ENCODE measurements at places on chromosomes 7 and 10.

DNA sequence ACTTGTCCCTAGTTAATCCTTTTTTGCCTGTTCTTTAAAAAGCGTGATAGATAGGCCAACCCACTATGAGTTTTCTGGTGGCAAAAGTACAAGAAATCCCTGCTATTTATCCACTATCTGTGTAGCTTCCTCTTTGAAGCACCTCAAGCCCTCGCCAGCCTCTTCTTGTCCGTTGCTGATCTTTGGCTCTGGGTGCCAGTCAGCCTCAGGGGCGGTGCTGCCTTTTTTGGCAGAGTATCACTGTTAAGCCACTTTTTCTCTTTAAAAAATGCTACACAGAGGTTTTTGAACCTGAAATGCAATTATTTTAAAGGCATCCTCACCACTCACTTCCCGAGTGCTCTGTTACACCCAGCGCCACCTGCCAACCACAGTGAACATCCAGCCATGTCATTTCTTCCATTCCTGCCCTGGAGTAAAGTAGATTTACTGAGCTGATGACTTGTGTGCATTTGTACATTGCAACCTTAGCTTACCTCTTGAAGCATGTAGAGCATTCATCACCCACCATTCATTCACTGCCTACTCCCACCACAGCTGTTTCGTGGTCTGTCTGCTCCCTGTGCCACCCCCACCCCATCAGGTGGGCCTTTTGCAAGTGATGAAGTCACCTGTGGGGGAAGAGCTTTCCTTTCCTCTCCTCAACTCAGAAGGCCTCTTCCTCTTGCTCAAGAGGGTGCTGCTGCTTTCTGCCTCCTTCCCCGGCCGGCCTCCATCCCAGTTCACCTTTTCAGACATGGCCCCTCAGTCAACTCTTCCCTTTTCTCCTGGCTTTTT lies 414.2 kb upstream of the GALNT17 start:
- no peak for DNase-seq

- no peak for DNase-seq
These were observed 15.7 kb downstream of the FXYD4 start for GRCh38 chr10:43386981-43387677.

DNA sequence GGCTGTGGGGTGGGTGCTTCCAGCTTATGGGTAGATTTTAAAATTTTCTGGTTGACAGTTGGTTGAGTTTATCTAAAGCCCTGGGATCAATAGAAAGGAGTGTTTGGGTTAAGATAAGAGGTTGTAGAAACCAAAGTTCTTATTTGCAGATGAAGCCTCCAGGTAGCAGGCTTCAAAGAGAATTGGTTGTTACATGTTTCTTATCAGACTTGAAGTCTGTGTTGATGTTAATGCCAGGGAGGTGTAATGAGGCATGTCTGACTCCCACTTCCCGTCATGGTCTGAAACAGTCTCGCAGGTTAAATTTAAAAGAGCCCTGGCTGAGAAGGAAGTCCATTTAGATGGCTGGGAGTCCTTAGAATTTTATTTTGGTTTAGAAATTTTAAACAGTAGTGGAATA lies 165.2 kb upstream of the TMEM72 start:
- DNase-seq = no peak

DNA sequence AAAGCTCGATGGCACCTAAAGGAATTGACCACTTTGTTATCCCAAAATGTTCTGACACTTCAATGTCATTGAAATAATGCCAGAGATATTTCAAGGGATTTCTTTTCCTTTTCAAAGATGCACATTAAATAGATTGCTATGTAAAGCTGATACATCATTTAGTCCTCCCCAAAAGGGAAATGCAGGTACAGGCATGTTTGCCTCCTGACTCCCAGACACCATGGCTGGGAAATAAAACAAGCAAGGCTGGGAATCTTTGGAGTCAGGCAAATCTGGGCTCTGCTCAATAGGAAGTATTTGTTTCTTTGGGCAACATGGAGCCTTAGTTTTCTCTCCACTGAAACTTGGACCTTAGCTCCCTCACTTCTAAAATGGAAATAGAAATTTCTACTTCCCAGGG lies 230.8 kb upstream of the LRRTM3 start:
- DNase-seq = no peak

DNA sequence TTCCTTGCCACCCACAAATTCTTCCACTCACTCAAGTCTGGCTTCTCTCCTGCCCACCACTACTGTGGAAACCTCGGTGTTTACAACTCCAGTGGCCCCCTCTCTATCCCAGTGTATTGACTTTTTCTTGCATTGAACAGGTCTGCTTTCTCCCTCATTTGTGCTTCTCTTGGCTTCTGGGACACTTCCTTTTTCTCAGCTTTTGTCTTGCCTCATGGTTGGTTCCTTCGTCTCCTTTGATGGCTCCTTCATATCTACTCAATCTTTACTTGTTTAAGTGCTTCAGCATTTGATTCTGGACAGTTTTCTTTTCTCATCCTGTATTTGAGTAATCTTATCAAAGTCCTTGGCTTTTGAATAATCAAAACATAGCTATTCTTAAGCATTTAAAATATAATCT lies 35.9 kb upstream of the FAM3C start:
- no peak for DNase-seq

DNA sequence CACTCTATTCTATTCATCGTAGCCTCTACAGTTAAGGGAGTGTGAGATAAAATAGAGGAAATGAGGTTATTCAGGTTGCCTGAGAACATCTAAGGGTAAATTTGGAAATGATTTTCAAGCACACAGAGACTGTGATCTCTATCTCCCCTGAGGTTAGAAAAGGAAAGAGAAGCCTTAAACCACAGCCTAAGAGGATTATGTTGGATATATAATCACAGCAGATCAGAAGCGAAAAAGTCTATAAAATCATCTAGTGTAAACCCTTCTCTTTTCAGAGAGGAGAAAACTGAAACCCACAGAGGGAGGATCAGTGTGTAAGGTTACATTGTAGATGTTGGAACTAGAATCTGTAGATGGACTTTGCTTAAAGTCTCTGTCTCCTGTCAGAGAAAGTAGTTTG lies 90.6 kb upstream of the SEMA3E start:
- no peak for DNase-seq

DNA sequence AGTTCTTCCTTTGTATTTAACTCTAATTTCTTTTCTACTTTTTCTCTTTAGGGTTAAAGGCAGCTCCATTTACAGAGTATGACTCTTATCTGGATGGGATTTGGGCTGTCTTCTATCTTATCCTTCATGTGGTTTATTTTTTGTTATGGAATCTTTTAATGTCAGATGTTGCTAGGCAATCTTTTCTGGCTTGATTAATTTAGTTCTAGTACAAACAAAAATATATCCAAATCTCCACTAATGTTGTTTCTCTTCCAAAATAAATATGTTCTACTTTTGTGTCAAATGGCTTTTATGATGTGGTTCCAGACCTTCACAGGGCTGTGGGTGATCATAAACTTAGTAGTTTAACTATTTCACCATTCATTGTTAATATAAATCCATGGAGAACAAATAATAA lies 246.9 kb downstream of the AHR start:
- DNase-seq = no peak

DNA sequence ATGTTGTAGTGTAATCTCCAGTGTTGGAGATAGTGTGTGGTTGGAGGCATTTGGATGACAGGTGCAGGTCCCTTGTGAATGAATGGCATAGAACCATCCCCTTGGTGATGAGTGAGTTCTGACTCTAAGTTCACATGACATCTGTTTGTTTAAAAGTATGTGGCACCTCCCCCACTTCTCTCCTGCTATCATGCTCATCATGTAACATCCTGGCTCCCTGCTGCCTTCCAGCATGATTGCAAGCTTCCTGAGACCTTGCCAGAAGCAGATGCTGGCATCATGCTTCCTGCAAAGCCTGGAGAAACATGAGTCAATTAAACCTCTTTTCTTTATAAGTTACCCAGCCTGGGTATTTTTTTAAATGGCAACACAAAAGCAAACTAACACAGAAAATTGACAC lies 499.0 kb upstream of the SEMA3D start:
- DNase-seq = no peak

DNA sequence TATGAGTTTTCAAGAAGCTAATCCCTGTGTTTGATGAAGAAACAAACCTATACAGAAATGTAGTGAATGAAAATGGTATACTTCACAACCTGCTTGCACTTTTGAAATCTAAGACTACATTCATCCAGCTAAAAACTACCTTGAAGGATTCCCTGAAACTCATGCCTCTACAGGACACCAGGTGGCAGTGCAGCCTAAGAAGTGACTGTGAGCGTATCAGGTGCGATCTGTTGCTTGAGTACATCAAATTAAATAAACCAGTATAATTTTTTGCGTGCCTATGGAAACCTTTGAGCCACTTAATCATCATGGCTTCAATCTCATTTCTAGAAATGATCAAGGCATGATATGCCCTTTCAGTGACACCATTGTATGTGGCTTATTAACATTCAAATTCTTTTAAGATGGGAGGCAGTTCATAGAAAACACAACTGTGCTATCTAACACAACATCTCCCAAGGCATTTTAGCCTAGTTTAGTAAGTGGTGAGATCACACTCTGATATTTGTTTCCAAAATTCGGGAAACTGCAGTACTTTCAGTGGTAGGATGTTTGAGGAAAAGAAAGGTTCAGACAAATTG lies 57.4 kb downstream of the PPP1R17 start:
- DNase-seq = peak; percentile 73

- no peak for DNase-seq
These were observed 80.2 kb upstream of the GTF2IRD1 start for GRCh38 chr7:74373536-74373935.

- DNase-seq = no peak
These were observed 160.8 kb downstream of the XPNPEP1 start for GRCh38 chr10:109762555-109762954.

DNA sequence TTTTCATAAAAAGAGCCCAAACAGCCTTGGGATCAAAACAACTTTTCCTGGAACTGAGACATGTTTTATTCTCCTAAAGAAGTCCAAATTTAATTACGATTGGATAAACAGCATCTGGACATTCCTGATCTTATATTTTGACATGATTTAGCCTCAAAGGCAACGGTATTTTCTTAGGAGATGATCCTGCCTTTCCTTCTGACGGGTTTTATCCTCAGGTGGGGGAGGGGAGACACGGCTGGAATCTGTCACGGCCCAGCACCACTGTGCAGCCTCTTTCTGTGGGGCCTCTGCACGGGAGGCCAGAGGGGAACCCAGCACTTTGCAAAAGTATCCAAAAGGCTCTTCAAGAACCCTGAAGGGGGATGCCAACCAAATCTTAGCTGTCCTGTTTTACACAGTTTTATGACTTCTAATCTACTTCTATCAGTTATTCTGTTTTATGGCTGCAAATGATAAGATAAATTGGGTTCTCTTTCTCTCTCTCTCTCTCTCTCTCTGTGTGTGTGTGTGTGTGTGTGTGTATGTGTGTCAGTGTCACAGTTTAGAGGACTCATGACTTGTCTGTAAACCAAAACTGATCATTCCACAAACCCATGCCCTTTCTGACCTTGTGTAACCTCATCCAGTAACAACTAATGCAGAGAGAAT lies 321.1 kb upstream of the NPVF start:
- no peak for DNase-seq

- no peak for DNase-seq
These were observed 174.1 kb upstream of the BET1 start for GRCh38 chr7:94178230-94178629.

DNA sequence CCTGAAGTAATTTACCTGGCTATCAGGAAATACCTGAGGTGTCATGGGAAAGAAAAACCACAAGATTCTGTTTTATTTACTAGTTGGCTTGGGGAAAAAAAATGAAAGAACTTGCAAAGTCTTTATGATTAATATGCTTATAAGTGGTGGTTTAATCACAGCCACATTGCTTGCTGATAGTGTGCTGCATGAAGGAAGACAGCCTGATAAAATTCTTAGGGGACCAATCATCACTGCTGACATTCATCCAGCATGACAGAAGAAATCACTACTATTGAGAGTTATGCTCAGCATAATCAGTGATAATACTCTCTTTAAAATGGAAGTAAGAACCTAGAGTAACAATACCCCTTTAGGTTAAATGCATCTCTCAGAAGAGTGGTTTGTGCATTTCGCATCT lies 150.2 kb upstream of the LRRN3 start:
- DNase-seq = no peak

DNA sequence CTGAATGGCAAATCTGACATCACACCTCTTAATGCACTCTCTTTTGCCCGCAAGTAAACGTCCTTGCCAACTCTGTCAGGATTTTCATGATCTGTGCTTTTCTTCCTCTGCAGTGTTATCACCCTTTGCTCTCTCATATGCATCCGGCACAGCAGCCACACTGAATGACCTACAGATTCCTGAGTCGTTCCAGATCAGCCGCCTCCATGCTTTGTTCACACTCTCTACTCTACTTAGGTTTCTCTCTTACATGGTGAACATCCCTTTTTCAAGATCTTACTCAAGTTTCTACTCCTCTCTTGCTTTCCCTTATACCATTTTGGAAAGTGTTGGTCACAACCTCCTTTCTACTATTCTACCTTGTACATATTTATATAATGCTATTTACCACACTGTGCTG lies 127.7 kb upstream of the AOAH start:
- DNase-seq = peak; percentile 19

GRCh38 chr10:112535531-112535951 lies 88.5 kb downstream of the VTI1A start:
- no peak for DNase-seq

DNA sequence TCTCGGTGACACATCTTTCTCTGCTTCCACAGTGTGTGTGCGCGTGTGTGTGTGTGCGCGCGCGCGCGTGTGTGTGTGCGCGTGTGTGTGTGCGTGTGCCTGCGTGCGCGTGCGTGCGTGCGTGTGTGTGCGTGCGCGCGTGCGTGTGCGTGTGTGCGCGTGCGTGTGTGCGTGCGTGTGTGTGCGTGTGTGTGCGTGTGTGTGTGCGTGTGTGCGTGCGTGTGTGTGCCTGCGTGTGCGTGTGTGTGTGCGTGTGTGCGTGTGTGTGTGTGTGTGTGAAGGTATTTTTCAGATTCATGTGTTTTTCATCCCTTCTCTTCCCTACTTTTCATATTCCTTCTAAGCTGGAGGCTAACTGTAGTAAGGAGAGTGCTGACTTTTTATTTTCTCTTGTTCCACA lies 148.4 kb downstream of the CREB5 start:
- no peak for DNase-seq

DNA sequence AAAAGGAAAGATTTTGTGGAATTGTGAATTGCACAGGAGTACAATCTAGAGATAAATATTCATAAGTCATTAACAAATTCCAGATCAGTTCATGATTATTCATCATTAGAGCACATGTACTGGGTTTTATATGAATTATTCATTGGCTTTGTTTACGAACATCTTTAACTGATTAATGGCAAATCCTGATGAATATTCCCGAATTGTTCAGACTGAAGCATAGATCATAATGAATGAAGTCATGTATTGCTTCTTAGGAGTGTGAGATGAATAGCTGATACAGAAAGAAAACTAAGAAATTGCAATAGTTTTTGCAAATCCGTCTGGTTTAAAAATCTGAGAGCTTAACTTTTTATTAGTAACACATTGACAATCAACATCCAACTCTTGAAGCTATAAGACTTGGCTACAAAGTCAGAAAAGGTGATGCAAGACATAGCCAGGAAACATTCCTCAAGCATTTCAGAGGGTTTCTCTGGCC lies 183.6 kb upstream of the DGKB start:
- no peak for DNase-seq

GRCh38 chr7:100059251-100059739 lies 9.7 kb downstream of the ZSCAN21 start:
- DNase-seq = no peak
